Activated T-cell treated with anti-CD3 and anti-CD28 coated beads for 4 hours (primary cell): ENCODE measurements at places on chromosomes 7 and 10.

DNA sequence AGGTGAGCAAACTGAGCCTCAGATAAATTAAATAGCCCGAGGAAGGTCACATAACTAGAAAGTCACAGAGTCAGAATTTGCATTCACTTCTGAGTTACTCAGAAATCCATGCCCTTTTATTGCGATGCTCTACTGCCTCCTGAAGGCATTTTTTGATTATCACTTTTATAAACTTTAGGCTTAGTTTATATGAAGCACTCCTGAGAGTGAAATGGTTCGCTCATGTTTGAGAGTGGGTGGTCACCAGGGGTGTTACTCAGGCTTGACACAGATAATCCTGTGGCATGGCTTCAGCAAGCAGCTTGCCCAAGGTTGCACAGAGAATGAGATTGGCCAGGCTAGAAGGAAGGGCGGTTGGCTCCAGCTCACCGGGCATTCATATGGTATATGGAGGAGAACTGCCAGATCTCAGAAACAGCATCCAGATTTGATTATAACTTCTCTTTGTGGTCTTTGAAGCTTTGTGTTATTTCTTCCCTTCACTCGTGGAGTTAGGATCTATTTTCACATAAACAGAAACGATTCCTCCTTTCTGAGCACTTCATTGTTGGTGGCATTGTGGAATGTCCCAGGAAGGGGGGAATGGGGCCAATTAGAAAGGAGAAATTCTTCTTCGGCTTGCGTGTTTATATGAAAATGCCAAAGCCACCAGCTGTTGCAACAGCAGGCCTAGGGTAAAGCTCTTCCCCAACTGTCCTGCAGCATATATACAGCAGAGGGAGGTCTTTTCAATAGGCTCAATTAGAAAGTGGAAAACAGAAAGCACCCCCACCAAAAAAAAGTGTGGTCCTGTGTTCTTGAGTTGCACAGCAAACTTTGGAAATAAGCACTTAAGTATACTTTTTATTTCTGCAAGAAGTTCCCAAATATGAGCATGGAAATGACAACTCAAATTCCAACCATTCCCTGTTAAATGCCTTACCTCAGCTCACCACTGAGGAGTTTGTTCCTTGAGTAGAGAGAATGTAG, 628.8 kb downstream of the SUGCT start:
- no peak for DNase-seq

DNA sequence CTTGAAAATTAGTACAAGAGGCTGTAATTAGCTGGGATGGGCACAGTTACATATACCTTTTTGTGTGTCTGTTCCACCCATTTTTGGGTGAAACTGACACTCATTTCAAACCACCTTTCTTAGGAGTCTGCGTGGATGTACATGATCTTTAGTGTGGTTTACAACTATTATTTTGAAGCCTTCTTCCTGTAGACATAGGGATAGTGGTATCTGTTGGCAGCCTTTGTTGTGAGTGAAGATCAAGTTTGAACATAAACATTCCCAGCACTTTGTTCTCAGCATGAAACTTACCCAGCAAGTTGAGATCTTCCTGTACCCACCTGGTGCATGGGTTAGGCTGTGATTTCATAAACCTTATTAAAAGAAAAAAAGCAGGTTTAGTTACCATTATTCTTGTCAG, 2.0 kb downstream of the BAG3 start:
- DNase-seq = no peak

GRCh38 chr10:37222046-37222445, 96.6 kb downstream of the ANKRD30A start:
- DNase-seq = no peak

DNA sequence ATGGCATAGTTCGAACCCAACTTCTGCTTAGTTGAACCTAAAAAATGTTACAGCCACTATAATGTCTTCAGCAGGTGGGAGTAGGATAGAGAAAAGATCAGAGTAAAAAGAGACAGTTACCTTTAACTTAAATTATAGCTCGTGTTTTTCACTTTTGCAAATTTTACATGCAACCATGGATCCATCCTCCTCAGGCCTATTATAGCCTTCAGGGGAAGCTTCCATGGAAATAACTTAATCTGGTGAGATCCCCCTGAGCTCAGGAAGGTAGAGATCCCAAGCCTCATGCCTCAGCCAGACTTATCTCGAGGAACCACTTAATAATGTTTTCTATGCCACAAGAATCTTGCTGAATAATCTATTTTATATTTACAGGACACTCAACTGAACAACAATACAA, 159.4 kb upstream of the FAM3C start:
- no peak for DNase-seq

DNA sequence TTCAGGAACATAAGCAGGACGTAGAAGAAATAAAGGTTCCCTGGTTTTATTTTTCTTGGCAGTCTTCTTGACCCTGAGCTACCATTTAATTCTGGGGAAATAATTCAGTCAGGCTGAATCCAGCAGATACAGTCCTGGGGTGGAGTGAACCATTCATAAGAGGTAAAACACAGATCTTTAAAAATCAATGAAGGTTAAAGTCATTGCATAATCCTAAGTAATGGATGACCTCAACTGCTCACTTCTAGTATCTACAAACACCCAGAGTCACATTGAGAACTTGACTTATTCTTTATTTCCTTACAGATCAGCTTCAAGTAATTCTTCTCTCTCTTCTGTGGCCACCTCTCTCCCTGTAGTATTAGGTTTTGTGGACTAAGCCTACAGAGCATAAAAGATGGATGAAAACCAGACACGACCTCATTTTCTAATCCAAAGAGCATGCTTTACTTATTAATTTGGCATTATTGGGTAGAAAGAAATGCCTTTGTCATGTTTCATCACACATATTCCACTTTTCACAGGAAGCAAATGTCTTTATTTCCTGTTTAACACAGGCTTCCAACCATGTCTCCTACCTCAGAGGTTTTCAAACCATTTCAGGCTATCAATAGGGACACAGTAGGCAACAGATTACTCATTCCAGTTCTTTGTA, 182.3 kb upstream of the IMMP2L start:
- no peak for DNase-seq

DNA sequence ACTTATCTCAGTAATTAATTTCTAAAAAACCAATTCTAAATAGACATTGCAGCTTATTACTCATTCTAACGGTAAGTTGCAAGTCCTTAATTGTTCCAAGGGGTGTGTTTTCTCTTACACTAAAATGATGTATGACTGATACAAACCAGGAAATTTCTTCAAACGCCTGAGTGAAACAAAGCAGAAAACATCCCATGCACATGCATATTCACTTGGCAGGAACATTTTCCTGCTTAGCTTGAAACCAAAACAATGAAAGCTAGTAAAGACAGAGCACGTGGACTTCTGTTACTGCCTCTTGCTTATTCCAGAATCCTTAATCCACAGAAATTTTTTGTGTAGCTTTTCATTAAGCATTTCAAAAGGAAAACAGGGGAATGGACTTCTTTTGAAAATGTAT, 187.7 kb downstream of the MTERF1 start:
- DNase-seq = no peak

DNA sequence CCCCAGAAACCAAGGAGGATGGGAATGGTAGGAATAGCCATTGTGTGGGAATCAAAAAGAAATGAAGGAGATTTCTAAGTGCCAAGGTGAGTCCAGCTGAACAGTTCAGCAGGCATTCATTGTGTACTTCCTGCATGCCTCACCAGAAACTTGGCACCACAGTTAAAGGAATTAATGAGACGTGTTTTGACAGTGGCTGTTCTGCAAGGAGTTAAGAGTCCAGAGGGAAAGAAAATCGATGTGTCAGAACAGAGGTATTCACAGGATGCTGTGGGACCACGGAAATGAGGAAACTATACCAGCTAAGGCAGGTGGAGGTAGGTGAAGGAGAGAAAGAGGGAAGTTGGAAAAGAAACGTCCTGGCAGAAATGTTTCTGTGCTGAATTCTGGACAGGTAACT, 78.1 kb downstream of the PRKCQ start:
- DNase-seq = no peak

- DNase-seq = no peak
Measured at GRCh38 chr7:33735403-33735802, 169.9 kb upstream of the BMPER start.

DNA sequence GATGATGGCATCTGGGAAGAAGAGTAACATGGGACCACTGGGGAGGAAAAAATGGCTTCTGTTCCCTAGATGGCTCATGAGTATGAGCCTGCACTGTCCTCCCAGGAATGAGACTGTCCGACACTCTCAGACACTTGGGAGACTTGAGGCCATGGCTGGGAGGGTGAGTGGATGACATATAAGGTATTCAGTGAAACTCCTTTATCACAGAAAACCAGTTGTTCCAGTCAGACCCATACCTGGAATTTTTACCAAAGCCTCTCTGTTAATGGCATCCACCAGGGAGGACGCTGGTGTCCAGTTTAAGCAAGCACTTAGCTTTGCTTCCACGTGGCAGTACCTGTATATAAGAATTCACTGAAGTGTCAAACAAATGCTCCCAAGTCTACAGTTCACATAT, 116.7 kb upstream of the C10orf90 start:
- no peak for DNase-seq

DNA sequence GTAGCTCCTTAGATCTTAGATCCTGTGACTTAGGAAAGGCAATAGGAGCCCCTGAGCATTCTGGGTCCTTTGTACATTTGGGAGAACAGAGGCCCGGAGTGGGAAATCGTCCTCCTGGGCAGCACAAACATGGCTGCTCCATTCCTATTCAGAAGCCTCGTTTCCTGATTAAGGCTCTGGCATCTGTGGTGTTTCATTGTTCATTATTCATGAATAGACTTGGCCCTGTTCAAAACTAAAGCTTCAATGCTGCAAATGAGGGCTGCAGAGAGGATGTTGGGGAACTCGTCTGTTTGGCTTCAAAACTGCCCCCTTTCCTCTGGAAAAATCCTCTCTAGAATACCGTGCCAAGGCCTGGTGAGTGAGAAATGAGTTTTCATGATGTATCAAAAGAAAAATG, 3.4 kb upstream of the HTRA1 start:
- DNase-seq = no peak

DNA sequence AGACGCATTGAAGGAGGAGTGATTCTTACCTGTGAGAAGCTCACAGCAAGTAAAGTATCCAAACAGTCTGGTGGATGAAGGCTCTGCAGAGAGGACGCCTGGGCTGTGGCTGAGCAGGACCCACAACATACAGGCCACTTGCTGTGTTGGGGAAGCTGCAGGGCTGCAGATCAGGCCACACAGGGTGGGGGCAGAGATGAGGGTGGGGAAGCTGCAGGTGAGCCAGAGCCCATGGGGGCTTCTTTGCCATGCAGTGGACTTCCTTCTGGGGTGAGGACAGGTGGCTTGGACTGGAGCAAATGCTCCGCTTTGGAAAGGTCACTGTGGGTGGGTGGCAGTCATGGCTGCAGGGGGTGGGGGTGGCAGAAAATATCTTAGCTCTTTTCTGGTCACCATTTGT, 214.8 kb downstream of the GLRX3 start:
- DNase-seq = no peak

GRCh38 chr10:11475831-11476434, 135.5 kb downstream of the USP6NL start:
- no peak for DNase-seq

DNA sequence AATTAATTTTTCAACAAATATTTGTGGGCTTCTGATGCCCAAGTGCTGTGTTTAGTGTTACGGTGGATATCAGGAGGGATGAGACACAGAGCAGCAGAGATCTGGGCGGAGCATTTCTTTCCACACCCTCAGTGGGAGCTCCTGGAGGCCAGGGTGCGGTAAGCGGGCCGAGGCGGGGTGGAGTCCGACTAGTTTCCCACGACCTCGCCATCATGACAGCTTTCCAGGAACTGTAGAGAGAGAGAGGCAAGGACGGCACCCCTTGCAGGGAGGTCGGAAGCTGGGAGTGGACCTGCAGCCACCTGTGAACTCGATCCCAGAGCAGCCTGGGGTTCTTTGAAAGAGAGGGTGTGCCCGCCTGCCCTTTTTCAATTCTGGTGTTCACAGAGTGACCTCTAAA, 128.2 kb downstream of the ACTR3B start:
- no peak for DNase-seq

DNA sequence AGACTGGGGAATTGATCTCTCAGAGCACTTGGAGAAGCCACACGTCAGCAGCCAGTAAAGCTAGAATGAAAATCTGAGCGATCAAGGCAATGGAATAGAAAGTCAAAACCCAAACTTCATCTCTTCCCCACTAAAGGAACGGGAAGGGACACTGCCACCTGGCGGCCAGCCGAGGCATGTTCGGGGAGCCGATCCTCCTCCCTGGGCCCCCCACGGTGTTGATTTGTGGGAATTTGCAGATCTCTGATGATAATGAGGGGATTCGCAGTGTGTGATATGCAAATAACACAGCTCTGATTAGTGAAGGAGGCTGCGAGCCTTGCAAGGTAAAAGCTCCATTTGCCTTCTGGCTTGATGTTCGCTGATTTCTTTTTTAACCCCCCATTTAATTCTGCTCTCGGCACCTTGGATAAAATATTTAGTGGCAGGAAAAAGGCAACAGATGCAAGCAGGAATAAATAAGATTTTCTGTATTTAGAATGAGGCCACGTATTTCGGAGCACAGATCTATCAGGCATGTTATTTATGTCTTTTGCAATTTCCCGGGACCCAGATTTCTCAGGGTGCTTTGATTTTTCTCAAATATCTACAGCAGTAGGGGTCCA, 258.6 kb downstream of the PAXIP1 start:
- no peak for DNase-seq

DNA sequence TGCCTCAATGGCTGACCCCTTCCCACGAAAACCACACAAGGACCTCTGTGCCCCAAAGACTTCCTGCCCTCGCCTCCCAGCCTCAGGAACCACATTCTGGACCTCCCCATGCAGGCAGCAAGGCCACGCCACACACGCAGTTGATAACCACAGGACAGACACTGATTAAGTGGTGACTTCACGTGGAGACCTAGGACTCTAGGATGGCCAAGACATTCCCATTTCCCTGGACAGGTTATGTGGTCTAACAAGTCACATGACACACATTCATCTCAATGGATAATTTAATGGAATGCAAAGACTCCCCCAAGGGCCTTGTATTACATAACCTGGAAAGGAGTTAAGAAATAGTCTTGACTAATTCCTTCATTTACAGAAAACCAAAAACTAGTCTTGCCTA, 110.2 kb downstream of the LARP4B start:
- no peak for DNase-seq

DNA sequence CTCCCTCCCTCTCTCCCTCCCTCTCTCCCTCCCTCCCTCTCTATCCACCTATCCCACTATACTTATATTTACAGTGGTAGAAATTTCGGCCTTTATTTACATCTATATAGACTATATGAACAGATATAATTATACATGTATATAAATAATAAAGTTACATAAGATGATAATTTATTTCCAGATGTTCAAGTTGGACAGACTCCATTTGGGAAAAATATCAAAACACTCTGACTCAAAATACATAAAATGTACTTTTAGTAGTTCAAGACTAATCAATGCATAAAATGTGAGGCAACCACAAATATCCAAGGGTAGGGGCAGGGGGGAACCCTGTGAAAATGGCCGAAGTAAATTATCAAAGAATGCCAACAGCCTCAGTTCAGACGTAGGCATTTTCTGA, 203.0 kb downstream of the FANK1 start:
- no peak for DNase-seq

GRCh38 chr7:39304178-39304577, 262.0 kb upstream of the YAE1 start:
- DNase-seq = no peak

GRCh38 chr10:132402781-132403241, 5.8 kb downstream of the PWWP2B start:
- DNase-seq = no peak
